ENCODE measurements at places on chromosomes 7 and 10.

DNA sequence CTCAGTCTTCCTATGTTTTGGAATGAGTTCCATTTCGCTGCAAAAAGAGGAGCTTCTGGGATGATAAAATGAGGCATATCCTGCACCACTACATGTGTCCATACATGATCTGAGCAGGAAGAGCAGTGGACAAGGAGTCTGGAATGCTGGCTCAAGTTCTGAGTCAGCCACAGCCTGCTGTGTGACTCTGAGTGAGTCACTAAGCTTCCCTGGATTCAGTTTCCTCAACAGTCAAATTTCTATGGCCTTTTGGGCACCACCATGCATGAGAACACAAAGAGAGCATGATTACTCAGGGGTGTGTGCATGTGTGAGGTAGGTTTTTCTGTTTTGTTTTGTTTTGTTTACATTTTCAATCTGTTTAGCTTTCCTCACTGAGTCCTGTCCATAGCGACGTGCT lies 254.6 kb downstream of the ANKRD30A start:
- H3K4me1 ChIP-seq, result no peaks in the 10 kb centered on the region
- no peak for DNase-seq
- H3K4me3 ChIP-seq, result no peak overlapping the region
- no peaks in the 10 kb centered on the region for H3K27me3 ChIP-seq
- H3K27ac ChIP-seq, result no peak overlapping the region

DNA sequence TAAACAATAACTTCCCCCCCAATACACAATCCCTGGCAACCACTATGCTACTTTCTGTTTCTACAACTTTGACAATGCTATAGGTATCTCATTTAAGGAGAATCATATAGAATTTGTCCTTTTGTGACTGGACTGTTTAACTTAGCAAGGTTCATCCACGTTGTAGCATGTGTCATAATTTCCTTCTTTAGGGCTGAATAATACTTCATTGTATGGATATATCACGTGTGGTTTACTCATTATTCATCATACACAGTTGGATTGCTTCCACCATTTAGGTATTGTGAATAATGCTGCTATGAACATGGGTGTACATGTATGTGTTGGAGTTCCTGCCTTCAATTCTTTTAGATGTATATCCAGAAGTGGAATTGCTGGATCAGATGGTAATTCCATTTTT lies 111.0 kb downstream of the LMBR1 start:
- no peak for DNase-seq
- peaks cover 4% of the 10 kb centered on the region for H3K36me3 ChIP-seq
- no peak overlapping the region for H3K4me3 ChIP-seq

DNA sequence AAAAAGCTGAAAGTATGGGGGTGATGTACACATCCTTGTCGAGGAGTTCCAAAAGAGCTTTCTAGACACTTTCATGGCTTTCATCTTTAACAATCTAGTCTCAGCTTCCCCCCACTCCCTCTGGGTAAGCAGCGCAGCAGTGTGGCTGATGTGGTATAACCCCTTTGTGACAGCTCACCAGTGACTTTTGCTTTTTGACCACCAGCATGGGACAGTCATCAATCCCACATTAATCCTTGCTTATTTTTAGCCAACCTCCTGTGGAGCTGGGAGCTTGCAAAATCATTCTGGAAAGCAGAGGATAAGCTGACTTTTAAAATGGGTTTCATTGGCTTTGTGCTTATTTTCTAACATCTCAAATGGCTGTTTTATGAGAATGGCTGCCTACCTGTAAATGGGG lies 272.7 kb downstream of the HDAC9 start:
- no peaks in the 10 kb centered on the region for H3K27me3 ChIP-seq
- no peaks in the 10 kb centered on the region for H3K36me3 ChIP-seq
- no peak overlapping the region for H3K27ac ChIP-seq
- DNase-seq, result no peak
- H3K4me1 ChIP-seq, result no peaks in the 10 kb centered on the region
- no peak overlapping the region for H3K4me3 ChIP-seq

DNA sequence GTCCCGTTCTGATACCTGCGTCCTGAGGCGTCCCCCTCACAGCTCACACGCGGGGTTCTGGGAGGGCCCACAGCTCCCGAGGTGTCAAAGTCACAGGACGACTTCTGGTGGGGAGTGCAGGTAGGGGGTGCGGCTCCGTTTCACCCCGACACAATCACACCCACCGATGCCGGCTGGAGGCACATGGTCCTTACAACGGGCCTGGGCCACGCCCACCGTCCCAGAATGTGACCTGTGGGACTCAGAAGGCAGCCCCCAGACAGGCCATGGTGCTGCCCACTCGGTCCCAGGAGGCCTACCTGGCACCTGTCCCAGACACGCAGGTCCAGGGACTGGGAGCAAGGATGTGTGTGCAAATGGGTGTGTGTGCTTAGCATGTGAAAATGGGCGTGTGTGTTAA lies 86.0 kb downstream of the UNCX start:
- H3K36me3 ChIP-seq, result no peaks in the 10 kb centered on the region
- no peak overlapping the region for H3K27ac ChIP-seq
- no peak overlapping the region for H3K4me3 ChIP-seq
- no peak for DNase-seq
- H3K27me3 ChIP-seq, result peaks cover 50% of the 10 kb centered on the region

DNA sequence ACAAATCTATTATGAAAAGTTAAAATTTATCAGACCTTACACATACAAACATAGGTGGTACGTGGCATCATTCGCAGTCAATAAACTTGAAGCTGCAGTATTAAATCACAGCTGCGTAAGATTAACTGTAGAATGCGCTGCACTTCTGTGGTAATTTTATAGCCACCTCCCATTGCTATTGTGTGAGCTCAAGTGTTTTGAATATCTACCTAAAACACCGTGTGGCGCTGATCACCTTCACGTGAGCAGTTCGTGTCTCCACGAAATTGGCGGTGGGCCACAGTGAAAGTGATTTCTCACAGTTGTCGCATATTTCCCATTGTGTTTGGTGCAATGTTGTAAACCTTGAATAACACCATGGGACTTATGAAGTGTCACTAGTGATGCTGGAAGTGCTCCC lies 102.8 kb downstream of the PLPP4 start:
- no peaks in the 10 kb centered on the region for H3K27me3 ChIP-seq
- H3K4me3 ChIP-seq, result no peak overlapping the region
- no peak overlapping the region for H3K27ac ChIP-seq
- no peak for DNase-seq
- no peaks in the 10 kb centered on the region for H3K4me1 ChIP-seq
- no peaks in the 10 kb centered on the region for H3K36me3 ChIP-seq

DNA sequence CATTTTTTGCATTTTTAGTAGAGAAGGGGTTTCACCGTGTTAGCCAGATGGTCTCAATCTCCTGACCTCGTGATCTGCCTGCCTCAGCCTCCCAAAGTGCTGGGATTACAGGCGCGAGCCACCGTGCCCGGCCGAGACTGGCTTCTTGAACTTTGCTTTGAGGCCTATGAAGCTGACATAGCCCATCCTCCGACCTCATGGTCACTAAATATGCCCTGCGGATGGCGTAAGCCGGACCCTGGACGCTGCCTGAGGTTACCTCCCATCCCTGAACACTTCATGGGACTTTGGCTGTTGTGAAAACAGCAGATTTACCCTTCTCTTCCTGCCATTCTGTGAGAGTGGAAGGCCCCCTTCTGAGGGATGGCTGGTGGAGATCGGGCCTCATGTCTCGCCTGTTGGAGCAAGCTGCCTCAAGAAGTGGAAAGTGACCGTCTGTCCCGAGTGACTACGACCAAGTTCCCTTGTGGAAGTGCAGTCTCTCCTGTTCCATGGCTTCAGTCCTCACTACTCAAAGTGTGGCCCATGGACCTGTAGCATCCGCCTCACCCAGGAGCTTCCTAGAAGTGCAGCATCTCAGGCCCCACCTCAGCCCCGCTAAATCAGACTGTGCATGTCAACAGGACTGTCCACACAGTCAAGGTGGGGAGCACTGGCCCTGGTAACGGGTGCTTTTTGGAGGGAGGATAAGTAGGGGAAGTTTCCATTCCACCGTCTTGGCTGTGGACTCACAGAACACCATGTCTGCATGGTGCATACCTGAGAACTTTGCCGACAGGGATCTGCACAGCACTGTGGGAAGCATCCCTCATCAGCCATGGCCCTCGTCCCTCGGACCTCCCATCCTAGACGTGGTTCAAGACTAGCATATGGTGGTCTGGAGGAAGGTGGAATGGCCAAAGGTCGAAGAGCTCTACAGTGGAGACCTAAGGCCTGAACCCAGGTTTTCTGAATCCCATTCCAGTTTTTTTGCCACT lies 210.5 kb upstream of the SHH start:
- H3K27me3 ChIP-seq, result no peaks in the 10 kb centered on the region
- H3K36me3 ChIP-seq, result no peaks in the 10 kb centered on the region

- no peaks in the 10 kb centered on the region for H3K36me3 ChIP-seq
- no peaks in the 10 kb centered on the region for H3K27me3 ChIP-seq
- DNase-seq, result no peak
- no peak overlapping the region for H3K4me3 ChIP-seq
- H3K4me1 ChIP-seq, result no peaks in the 10 kb centered on the region
Observed at GRCh38 chr7:147418966-147419365, 1171.6 kb upstream of the C7orf33 start.

- no peaks in the 10 kb centered on the region for H3K36me3 ChIP-seq
- no peaks in the 10 kb centered on the region for H3K4me1 ChIP-seq
- H3K27ac ChIP-seq, result no peak overlapping the region
Observed at GRCh38 chr7:134121632-134122139, 5.5 kb upstream of the LRGUK start.

DNA sequence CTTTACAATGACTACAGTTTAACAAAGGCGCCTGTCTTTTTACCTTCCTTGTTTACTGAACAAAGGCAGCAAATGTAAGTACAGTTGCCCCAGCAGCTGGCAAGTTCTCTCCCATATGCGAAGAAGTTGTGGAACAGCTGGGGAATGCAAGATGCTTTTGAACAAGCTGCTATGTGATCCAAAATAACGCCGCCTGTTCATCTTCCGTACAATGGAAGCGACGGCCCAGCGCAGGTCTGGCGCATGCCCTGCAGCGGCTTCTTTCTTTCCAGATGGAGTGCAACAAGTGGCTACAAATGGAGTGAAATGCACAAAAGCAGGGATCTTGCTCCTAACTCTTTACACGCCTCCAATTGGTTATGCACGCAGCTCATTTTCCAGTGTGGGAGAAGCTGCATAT lies 97.0 kb upstream of the SVIL start:
- no peak for DNase-seq
- no peaks in the 10 kb centered on the region for H3K27me3 ChIP-seq
- H3K36me3 ChIP-seq, result no peaks in the 10 kb centered on the region
- H3K4me1 ChIP-seq, result peaks cover 35% of the 10 kb centered on the region
- H3K4me3 ChIP-seq, result no peak overlapping the region

DNA sequence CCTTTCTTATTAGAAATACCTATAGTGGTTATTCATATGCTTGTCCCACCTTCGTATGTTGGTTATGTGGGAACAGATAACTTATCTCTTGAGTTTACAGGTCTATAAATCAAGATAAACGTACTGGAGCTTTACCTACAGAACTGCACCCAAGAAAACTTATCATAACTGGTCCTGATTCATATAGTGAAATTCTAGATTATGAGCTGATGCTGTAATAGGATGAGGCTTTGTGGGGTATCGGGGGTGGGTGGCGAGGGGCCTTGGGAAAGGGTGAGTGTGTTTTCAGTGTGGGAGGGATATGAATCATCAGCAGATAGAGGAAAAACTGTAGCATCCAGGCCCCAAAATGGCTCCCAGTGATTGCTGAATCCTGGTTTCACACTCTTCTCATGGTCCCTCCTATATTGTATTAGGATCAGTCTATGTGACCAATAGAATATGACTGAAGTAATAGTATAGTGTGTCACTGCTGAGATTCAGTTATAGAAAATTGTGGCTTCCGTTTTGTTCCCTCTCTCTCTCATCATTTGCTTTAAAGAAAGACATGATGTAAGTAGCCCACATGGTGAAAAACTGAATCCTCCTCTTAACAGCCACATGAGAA lies 706.8 kb upstream of the LRRTM3 start:
- H3K27me3 ChIP-seq, result no peaks in the 10 kb centered on the region
- H3K4me1 ChIP-seq, result no peaks in the 10 kb centered on the region
- no peak overlapping the region for H3K4me3 ChIP-seq
- H3K36me3 ChIP-seq, result no peaks in the 10 kb centered on the region
- no peak for DNase-seq
- H3K27ac ChIP-seq, result no peak overlapping the region

- no peaks in the 10 kb centered on the region for H3K4me1 ChIP-seq
- H3K4me3 ChIP-seq, result no peak overlapping the region
- no peaks in the 10 kb centered on the region for H3K27me3 ChIP-seq
- no peak overlapping the region for H3K27ac ChIP-seq
- peaks cover 61% of the 10 kb centered on the region for H3K36me3 ChIP-seq
Observed at GRCh38 chr10:132657127-132657706, 119.6 kb downstream of the INPP5A start.

GRCh38 chr10:123148414-123149161 lies 652 bp downstream of the HMX2 start:
- H3K36me3 ChIP-seq, result no peaks in the 10 kb centered on the region
- no peak for DNase-seq
- H3K27ac ChIP-seq, result no peak overlapping the region
- no peak overlapping the region for H3K4me3 ChIP-seq
- H3K4me1 ChIP-seq, result peaks cover 49% of the 10 kb centered on the region
- H3K27me3 ChIP-seq, result no peaks in the 10 kb centered on the region

DNA sequence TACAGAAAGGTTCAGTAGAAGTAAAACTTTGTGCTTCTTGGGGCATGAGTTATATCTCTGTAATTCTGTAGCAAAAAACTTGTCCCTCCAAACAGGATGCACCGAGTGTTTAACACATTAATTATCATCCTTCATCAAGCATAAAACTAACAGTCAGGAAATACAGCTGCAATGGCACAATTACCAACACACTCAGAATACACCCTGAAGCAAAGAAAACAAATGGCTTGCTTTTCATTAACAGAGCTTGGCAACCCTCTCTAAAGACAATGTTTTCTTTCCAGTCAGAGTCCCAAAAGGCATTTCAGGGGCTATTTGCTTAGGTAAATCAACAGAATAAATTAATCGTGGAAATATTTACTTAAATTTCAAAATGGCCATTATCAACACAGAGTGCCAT lies 107.7 kb downstream of the ICA1 start:
- no peaks in the 10 kb centered on the region for H3K27me3 ChIP-seq
- H3K4me1 ChIP-seq, result peaks cover 5% of the 10 kb centered on the region
- no peak overlapping the region for H3K4me3 ChIP-seq

DNA sequence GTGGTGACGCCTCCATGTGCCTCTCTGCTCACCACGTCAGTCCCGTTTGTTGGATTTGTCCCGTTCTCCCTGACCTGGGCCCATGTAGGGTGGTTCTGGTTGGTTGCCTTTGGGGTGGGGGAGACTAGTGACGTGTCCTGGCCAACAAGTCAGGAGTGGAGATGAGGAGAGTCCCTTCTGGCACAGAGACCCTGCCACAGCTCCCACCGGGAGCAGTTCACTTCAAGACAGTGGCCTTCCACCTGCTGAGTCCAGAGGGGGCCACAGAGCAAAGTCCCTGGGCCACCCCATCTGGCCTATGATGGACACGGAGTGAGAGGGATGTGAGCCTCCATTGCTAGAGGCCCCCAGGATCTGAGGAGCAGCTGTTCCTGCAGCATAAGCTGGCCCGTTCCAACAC lies 405.6 kb downstream of the TCERG1L start:
- H3K27me3 ChIP-seq, result no peaks in the 10 kb centered on the region
- no peak overlapping the region for H3K27ac ChIP-seq
- no peak for DNase-seq
- H3K36me3 ChIP-seq, result no peaks in the 10 kb centered on the region
